OCI-M1 (cell line): ENCODE measurements at places on chromosomes 11 and 22.

DNA sequence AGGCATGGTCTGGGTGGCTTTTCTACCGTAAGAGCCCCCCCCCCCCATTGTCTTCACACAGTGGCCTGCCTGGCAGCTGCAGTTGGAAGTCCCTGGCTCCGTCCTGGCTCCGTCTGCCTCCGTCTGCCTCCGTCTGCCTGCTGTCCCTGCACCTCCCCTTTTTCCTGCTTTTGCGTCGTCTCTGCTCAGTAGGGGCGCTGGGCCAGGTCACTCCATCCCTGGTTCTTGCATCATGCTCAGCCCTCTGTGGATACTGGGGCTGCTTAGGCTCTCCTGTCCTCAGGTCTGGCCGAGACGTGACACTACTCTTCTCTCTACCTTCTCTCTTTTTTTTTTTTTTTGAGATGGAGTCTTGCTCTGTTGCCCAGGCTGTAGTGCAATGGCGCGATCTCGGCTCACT is 27.8 kb downstream of the AP2A2 start:
- no peak for DNase-seq

GRCh38 chr22:43839781-43840180 is 22.5 kb downstream of the SULT4A1 start:
- DNase-seq: no peak

- DNase-seq: peak; percentile 57
These were observed 147.2 kb downstream of the TRPC6 start for GRCh38 chr11:101436511-101437142.

GRCh38 chr11:15215005-15215404 is 100.3 kb downstream of the INSC start:
- no peak for DNase-seq

- no peak for DNase-seq
These were observed 49.2 kb downstream of the APOL5 start for GRCh38 chr22:35766654-35767580.

- DNase-seq: no peak
These were observed 15.3 kb upstream of the CWF19L2 start for GRCh38 chr11:107472966-107473365.

GRCh38 chr11:76641905-76642304 is 28.6 kb downstream of the LRRC32 start:
- no peak for DNase-seq

DNA sequence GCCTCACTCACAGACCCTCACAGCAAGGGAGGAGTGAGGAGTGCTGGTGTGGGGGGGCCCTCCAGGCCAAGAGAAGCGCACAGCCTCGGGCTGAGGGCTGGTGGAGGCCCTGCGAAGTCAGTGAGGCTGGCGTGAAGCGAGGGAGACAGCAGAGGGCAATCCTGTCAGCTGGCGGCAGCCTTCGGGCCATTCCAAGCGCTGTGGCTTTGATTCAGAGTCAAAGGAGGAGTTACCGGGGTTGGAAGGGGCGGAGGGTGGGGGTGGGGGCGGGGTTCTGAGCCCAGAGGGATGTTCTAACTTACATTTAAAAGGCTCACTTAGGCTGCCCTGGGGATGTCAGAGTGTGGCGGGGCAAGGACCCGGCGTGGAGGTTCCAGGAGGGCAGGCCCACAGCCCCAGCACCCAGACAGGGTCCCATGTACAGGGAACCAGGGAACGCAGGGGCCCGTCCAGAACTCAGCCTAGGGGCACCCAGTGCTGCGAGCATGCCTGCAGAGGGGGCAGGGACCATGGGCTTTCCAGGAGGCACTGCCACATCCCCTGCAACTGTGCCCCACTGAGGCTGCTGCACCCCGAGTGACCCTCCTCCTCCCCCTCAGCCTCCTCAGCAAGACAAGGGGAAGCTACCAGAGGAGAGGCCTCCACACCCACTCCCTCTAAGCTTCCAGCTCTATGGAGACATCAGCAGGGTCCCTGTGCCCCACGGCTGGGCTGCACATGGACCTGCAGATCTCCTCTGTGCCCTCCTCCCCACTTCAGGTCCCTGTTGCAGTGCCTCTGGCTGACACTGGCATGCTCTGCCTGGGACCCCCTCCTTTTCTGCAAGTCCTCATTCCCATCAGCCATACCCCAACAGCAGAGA is 39.7 kb upstream of the TTLL12 start:
- DNase-seq: no peak

DNA sequence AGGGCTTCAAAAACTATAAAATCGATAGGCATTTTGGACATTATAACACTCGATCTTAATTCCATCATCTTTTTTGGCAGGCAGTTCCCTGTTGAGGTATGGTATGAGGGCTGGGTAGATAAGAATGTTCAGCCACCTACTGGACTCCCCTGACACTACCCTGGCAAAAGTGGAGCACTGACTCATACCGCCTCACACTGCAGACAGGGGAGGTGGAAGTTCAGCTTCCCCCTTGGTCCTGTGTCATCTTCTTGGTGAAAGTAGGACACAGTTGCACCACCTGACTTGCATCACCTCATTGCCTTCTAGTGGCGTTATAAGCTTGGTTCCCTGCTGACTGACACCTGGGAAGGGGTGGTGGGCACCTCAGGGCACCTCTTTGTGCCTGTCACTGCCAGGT is 30.4 kb downstream of the PAAF1 start:
- DNase-seq: peak; percentile 80

DNA sequence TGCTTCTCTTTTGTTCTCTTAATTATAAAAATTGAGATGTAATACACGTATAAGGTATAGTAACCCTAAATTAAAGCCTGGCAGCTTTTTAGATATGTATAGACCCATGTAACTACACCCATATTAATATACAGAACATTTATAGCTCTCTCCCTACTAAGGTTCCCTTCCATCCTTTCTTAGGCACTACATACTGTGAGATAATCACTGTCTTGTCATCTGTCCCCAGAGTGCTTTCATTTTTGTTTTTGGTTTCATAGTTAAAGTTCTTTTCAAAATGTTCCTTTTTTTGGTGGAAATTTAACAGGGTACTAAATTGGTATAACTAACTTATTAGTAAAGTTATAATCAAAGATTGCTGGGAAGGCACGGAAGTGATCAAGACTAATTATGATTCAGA is 49.2 kb downstream of the MTMR3 start:
- peak; percentile 41 for DNase-seq
